ENCODE measurements at places on chromosomes 3 and 15.

DNA sequence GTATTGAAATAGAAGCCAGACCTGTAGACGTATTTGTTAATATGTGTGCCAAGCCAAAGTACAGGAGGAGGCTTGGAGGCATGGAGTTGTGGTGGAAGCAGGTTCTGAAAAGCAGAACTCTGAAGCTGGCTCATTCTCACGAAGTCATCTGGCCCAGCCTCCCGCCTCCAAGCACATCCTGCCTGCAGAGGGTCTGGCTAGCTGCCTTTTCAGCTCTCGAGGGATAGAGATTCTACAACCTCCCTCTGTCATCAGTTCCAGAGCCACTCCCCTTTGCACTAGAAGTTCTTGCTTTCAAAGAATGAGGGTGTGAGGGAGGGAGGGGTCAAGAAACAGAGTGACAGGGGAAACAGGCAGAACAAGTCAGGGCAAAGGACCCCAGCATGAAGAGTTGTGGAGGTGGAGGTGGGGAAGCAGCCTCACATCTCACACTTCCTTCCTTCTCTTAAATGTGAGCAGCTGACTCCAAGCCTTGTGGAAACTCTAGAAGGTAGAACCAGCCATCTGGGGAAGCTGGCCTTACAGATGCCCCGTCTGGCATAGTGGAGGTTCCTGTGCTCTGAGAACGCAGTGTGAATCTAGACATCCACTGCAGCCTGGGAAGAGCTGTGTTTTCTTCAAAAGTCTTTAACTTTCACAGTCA is 95.3 kb downstream of the SLC49A4 start:
- no peak for DNase-seq

DNA sequence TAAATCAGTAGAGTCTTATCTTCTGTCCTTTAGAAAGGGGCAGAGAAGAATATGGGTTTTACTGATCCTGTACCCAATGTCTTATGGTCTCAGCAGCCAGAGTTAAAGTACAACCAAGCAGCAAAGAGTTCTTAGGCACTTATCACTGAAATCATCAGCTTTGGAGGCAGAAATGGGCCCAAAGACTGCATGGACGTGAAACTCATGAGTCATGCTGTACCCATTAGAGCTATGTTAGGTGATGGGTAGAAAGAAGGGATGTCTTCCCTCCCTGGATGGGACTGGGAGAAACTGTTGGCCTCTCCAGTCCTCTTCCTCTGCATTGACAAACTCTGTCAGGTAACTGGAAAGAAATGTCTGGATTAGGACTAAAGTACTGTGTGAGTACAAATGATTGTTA is 63.4 kb downstream of the EOMES start:
- DNase-seq = no peak

DNA sequence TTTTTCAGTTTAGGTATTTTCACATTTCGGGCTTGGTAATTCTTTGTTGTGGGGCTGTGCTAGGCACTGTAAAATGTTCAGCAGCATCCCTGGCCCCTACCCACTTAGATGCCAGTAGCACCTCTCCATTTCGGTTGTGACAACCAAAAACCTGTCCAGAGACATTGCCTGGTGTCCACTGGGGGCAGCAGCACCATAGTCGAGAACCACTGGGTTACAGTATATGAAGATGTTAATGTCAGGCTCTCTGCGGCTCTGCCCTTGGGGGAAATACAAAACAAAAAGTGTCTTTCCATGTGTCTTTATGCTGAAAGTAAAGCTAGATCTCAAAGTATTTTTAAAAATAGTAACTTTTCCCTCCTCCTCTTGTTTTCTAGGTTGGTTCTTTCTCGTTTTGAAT is 177.2 kb downstream of the ITPR1 start:
- no peak for DNase-seq

DNA sequence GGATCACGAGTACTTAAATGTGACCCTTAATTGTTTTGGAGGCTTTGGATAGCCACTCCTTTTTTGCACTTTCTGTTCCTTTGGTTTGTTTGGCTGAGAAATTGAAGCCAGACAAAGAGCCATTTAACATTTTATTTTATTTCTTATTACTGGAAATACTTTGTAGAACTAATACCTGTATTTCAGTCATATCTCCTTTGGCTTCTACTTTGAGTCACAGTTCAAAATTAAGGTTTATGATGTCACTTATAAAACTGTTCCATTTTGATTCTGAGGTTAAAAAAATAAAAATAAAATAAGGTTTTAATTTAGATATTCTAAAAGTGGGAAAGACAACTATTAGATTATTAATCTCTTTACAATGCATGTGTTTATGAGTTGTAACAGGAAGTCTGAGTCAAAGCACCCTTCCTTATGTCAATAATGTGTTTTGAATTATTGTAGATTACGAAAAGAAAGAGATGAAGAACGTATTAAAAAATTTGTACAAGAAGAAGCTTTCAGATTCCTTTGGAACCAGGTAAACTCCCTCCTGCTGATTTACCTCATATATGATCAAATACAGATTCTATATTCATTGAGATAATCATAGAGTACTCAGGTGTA is 16.9 kb upstream of the NXPE3 start:
- DNase-seq = no peak

DNA sequence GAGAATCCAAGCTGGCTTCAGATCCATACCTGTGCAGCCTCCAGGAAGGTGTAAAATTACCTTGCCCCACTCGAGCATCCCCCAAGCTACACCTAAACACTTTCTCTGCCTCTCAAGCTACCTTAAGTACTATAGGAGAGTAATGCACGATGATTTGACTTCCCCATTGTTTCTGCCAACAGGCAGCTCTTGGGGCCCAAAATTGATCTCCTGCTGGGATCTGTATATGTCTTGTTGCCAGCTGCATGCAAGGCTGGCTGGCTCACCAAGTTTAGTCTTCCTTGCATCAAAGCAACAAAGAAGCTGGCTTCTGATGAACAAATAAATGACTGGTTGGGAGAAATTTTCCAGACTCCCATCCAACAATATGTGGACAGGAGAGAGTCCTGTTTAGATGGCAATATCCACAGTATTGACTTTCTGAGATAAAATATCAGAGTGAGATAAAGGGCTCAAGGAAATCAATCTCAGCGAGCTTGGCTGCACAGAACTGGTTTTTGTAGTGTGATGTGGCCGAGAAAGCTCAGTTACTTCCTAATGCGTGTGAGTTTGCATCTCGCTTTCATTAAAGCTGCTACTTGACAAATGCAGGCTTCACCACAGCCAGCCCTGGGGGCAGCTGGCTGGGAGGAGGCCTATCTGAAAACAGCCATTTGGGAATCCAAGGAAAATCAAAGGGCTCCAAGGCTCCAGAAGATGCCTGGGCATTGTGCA is 140.7 kb downstream of the MINAR1 start:
- no peak for DNase-seq
